ENCODE measurements at places on chromosomes 5 and 9.

- no peak for DNase-seq
Measured at GRCh38 chr9:131297903-131298302, 8.4 kb downstream of the PLPP7 start.

GRCh38 chr5:79858410-79858723, 132.7 kb downstream of the MTX3 start:
- DNase-seq = no peak

DNA sequence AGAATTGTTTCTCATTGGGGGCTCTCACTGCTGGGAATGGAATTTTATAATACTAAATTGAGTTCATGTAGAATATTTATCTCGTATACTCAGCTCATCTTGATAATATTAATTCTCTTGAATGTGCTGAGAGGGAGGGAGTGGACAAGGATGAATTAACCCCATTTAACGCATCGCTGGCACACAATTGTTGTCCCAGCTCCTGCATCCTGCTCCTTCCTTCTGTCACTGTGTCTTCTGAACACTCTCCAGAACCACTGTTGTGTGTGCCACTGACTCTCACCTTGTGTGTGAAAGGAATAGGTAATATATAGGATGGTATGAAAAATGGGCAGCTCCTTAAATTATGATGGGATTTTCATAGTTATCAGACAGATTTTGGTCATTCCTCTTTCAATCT, 267.3 kb downstream of the MTRR start:
- no peak for DNase-seq

- no peak for DNase-seq
Measured at GRCh38 chr5:125295405-125295872, 549.0 kb upstream of the ZNF608 start.
